Activated naive CD4-positive, alpha-beta T cell treated with anti-CD3 and anti-CD28 coated beads, Interleukin-2, amount 50 U/mL, for 72 hours (primary cell): ENCODE measurements at places on chromosomes 12 and 14. TPM values are rescaled to one million over a fixed set of nuclear protein-coding genes. Genes with fewer than 3 reads are reported as not detected.
A peak's percentile ranks its signal among the peaks of the same experiment; 100 is the strongest.

DNA sequence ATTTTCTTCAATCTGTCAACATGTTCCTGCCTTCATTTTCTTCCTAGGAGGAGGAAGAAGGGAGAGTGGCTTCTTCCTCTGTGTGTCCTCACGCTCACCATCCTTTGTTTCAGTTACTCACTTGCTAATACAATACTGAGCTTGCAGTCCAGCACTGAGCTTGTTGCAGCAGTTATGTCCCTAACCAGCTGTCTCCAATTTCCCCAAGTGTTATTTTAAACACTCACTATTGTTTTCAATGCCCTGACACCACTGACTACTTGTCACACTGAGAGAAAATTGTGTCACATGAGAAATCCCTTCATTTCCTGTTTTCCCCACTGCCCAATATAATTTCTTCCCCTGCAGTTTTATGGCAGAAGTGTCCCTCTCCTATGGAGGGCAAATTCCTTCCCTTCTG is 53.4 kb downstream of the HSD17B6 start:
- no peak for DNase-seq

- no peak for DNase-seq
Observed at GRCh38 chr12:12689647-12690300, 6.2 kb downstream of the GPR19 start.

DNA sequence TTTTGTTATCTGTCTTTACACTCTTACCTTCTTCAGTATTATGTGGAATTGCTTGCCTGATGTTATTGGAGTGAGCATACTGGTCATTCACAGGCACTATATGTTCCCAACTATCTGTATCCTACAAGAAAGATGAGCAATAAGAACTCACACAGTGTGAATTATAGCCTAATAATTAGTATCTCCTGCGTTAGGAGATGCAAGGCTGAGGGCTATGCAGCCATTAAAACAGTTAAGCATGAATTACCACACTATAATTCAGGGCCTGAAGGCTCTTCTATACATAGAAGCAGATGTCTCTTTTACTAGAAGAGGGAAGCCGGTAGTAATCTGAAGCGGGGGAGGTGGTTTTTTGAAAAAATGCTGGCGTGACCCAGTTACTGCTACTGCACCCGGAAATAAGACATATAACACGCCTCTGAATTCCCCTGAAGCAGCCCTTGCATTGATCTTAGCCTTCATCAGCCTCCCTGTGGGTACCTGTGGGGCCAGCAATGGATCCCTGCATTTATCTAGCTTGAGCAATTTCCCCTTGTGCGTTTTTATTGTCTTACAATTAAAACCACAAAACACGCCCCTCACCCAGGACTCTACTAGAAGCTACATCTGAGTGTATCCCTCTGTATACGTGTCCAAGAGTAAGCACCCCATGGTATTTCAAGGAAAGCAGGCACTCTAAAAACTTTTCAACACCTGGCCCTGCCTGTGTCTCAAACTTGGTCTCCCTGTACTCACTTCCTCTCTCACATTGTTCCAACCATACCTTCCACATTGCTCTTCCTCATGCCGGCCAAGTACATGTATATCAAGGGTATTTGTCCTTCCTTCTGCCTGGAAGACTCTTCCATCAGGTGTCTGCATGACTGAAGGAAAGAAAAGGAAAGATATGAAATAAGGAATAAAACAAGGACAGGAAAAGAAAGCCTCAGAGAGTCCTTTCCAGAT is 210.9 kb upstream of the ARID2 start:
- DNase-seq = peak; percentile 23

GRCh38 chr14:55103005-55103640 is 25.9 kb upstream of the LGALS3 start:
- no peak for DNase-seq

DNA sequence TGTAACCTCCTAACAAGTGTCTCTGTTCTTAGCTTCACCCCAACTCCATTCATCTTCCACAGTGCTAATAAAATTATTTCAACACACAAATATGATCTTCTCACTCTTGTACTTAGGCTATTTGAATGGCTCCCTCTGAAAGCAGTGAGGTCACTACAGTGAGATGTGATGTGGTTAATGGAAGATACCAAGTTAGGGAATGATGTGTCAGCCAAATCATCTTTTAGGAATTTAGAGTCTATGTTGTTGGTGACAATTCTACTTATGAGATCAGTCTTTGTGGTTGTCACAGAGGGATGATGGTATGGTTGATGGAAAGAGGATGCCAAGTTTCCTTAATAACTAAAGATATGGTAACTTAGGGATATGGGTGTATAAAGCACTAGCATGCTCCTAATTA is 57.6 kb downstream of the POLR3B start:
- no peak for DNase-seq

- no peak for DNase-seq
Observed at GRCh38 chr14:76941946-76942805, 86.3 kb downstream of the IRF2BPL start.

Gene KRT75
- total RNA-seq = not detected

Gene ISCU
- 158 TPM for total RNA-seq

Gene NGB
- total RNA-seq = not detected

Gene DIO2
- not detected for total RNA-seq

Gene GNG2
- total RNA-seq = 121 TPM

Gene MORN3
- total RNA-seq = 1.3 TPM

Gene SERPINA10
- total RNA-seq = not detected
